Cardiac muscle cell (in vitro differentiated cells and primary cell): ENCODE measurements at places on chromosomes 5 and 9.

GRCh38 chr9:34256104-34256503 is 73.0 kb downstream of the KIF24 start:
- DNase-seq = no peak

DNA sequence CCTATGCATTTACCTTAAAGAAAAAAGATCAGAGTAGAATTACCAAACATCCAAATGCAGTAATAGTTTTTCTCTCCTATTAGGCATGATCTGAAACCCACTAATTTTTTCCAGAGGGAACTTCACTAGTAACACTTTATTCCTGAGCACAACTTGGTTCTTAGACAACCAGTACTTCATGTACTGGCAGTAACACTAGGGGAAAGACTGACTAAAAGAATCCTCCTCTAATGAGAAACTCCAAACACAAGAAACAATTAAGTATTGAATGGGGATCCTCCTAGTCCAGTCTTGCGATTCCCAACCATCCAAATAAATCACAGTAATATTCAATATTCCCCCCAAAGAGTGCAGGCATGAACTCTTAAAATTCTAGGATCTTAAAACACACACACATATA is 48.9 kb downstream of the ZNF608 start:
- no peak for DNase-seq

DNA sequence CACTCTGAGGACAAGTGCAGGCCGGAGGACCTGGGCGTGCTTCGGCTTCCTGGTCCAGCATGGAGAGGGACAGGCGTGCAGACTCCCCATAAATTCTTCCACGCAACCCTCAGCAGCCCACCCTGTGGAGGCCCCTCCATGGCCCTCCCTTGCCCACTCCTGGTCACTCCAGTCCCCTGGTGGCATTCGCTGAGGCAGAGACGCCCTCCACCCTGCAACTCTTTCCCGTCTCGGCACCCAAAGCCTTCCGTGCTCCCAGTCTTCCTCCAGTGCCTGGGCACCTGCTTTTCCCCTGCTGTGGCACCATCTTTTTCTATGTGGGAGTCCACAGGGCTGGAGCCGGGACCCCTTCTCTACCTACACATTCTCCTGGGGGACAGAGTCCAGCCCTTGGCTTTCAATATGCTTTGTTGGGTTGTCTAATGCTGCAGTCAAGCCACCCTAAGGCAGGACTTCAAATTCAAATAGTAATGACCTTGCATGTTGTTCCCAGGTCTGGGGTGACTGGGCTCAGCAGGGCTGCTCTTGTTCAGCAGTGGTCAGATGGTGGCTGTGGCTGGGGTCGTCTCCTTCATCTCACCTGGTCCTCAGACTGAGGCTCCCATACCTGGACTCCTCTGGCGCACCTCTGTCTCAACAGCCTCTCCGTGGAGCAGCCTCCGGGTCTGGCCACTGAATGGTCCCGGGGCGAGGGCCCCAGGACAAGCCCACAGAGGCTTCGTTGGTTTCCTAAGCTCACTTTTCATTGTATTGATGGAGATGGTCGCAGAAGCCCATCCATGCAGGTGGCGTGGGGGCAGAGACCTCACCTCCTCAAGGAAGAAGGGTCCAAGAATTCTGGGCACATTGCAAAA is 15.2 kb downstream of the MRPL36 start:
- no peak for DNase-seq

DNA sequence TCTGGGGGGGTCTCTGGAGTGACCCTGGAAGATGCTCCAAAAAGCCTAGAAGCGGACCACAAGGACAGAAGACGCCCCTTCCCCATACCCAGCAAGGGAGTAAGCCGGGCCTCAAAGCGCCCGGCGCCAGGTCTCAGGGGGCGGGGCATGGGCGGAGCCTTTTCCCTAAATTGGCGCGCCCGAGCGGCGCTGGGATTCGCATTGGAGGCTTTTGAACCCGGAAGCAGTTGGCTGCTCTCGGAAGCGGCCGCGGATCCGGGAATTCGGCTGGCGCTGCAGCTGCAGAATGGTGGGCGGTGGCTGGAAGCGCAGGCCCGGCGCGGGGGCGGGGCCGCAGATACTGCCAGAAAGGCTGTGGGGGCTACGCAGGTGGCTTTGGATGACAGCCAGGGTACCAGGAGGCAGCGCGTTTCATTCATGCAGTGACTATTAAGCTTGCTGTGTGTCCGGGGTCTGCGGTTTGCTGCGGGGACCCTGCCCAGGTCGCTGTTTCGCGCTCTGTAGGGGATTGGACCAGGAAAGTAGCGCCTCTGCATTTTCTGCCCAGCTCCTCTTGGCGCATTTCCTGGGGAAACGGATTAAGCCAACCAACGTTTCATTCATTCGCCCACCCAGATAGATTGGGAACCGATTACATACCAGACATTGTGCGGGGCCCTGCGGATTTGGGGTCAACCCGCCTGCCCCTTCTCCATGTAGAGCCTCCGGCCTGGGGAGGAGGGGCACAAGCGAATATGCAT is 83.0 kb upstream of the FREM1 start:
- DNase-seq = peak; percentile 95

DNA sequence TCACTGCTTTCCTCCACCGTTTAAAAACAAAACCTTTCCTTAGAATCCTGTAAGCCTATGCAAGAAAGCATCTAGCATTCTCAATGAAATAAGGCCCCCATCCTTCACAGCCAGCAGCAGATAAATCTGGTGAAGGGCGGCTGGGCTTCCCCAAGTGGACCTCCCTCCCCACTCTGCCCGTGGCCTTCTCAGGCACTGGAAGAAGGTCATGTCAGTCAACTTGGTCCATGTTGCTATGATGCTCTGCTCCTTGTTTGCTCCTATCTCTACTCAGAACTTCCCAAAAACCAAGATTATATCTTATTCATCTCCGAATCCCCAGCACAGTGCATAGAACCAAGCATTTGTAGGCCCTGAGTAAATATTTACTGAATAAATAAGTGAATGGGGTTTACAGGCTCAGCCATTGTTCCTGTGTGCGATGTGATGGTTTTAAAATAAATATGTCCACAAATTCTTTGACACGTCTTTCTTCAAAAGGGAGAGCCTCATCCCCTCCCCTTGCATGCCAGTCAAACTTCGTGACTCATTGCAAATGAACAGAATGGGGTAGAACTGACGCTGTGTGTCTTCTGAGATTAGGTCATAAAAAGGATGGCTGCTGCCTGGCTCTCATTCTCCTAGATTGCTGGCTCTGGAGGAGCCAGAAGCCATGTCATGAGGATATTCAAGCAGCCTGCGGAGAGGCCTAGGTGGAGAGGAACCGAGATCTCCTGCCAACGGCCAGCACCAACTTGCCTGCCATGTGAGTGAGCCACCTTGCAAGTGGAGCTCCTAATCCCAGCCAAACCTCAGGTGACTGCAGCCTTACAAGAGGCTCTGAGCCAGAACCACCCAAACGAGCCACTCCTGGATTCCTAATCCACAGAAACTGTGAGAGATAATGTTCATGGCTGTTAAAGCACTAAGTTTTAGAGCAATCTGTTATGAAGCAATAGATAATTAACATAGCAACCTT is 70.5 kb downstream of the MED27 start:
- no peak for DNase-seq

- DNase-seq = no peak
These were observed 15.7 kb downstream of the NUP155 start for GRCh38 chr5:37355161-37355560.

DNA sequence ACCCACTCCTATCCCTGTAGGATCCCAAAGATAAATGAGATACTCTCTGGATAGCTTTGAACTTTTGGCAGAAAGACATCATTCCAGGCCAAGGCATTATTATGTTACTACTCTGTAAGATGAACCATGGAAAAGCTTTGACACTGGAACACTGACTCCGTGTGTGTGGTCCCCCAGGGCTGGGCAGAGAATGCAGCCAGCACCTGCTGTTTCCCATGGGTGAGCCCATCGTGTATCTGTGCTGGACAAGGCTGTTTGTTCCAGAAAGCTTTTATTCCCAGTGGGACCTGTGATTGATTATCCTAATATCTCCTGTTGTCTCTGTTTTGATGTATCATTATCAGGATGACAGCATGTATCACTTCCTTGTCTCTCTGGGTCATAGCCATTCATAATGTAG is 254.9 kb downstream of the SAXO1 start:
- DNase-seq = no peak

DNA sequence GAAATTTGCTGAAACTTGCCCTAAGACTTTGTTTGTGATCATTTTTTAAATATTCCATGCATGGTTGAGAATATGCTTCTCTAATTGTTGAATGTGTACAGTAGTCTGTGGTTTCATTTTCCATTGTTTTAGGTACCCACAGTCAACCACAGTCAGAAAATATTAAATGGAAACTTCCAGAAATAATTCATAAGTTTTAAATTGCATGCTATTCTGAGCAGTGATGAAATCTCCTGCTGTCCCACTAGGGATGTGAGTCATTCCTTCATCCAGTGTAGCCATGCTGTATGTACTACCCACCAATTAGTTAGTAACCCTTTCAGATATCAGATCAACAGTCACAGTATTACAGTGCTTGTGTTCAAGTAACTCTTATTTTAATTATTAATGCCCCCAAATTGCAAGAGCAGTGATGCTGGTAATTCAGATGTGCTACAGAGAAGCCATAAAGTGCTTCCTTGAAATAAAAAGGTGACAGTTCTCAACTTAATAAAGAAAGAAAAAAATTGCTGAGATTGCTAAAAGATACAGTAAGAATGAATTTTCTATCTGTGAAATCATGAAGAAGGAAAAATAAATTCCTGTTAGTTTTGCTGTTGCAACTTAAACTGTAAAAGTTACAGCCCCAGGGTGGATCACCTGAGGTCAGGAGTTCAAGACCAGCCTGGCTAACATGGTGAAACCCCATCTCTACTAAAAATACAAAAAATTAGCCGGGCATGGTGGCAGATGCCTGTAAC is 79.9 kb upstream of the FBXL17 start:
- no peak for DNase-seq

GRCh38 chr5:168481330-168481788 is 4.9 kb upstream of the RARS1 start:
- peak; percentile 21 for DNase-seq

DNA sequence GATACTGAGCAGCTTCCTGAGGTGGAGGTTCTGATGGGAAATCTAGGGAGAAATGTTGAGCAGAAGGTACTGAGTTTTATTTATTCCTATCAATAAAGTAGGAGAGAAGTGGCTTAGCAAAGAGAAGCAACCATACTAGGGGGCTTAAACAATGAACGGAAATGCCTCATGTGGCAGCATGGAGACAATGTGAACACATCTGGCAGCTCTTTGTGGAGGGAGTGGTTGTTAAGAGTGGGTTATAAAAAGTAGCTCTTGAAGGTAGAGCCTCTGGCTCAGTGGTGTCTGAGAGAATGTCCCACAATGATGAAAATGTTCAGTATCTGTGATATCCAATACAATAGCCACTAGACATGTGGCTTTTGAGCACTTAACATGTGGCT is 52.7 kb upstream of the EQTN start:
- no peak for DNase-seq

- no peak for DNase-seq
These were observed 6.1 kb downstream of the S100Z start for GRCh38 chr5:76855961-76856360.

GRCh38 chr9:77521091-77521490 is 127.0 kb downstream of the GNA14 start:
- DNase-seq = no peak

GRCh38 chr5:14143546-14143840 is 351 bp downstream of the TRIO start:
- no peak for DNase-seq

- DNase-seq = no peak
These were observed 114.4 kb downstream of the SLC12A2 start for GRCh38 chr5:128197896-128198522.

- DNase-seq = no peak
These were observed 394.5 kb downstream of the ARHGEF28 start for GRCh38 chr5:74020503-74020902.

GRCh38 chr9:88775037-88775471 is 216.2 kb upstream of the S1PR3 start:
- DNase-seq = no peak

DNA sequence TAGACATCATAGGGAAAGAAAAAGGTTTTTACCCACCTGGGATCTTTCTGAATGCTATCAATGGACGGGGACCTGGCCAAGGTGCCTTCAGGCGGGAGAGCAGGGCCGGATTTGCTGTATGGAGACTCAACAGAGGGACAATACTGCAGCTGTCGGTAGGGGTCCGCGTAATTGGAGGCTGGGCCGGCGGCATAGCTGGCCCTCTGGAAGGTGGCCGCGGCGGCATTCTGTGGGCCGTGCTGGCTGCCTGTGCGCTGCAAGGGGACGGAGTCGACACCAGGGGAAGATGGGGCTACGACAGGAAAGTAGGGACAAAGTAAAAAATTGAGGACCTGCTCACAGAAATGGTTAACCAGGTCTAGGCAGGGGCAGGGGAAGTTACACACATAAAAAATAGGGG is 557.9 kb downstream of the CTNND2 start:
- DNase-seq = no peak

- peak; percentile 96 for DNase-seq
These were observed 388.7 kb downstream of the CETN3 start for GRCh38 chr5:90020575-90021538.

DNA sequence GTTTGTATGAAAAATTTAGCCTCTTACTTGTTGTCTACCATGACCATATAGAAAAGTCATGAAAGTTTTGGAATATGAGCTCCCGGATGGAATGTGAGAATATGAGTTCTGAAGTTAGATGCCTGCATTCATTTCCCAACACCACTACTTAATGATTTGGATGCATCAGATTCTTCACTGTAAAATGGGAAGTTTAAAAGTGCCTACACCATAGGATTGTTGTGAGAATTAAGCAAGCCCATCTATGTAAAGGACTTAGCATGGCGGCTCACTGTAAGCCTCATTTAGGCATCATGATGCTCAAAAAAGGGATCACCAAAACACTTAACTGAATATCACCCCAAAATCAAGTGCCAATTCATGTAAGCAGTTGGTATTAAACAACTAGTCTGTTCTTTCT is 177.3 kb downstream of the RAB3C start:
- no peak for DNase-seq

- no peak for DNase-seq
These were observed 83.4 kb downstream of the LPAR1 start for GRCh38 chr9:110954822-110955291.

DNA sequence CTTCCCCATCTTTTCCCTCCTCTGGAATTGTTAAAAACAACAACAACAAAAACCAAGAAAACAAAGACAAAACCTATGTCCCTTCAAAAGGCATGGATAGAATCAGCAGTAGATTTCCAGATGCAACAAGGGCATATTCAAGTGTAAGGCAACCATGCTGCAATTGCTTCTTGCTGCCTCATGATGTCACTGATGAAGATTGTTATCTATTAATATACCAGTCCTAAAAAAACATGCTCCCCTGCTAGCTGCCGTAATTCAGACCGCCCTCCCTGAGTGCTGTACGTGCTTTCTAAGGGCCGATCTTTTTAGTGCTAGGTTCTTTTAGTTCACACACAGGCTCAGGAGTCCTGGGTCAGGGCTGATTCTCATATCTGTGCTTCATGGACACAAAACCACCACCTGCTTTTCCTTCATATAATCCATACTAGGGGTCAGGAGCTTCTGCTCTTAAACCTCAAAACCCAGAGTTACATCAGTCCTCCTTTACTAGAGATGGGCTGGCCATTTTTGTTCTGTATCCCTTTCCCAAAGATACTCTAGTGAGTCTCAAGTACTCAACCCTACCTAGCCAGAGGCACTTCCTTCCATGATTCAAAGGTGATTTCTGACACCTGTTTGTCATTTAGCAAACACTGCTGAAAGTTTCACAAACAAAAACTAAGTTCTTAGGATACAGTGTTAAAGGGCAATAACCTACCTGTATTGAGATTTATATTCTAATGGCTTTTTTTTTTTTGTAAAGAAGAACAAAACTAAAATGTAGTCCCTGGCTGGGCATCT is 82.1 kb downstream of the GIN1 start:
- DNase-seq = no peak
